ENCODE measurements at places on chromosomes 7 and 10.
A peak's percentile ranks its signal among the peaks of the same experiment; 100 is the strongest.

DNA sequence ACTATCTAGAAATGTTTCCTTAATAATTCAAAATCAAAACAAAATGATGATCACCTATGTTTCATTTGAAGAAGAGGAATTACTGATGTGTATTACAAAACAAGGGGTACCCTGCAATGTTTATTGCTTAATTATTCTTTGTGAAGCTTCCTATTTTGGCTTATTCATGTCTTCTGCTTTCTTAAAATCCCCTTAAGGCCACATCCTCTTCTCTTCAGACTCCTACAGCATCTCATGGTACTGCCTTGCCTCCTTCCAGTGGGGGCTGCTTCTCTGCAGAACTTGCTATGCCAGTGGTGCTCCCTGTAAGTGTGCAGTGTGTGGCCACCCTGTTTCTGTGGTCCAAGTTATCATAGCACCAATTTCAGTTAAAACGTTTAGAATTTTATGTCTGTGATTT lies 35.0 kb downstream of the CCDC146 start:
- peak; percentile 78 for DNase-seq

DNA sequence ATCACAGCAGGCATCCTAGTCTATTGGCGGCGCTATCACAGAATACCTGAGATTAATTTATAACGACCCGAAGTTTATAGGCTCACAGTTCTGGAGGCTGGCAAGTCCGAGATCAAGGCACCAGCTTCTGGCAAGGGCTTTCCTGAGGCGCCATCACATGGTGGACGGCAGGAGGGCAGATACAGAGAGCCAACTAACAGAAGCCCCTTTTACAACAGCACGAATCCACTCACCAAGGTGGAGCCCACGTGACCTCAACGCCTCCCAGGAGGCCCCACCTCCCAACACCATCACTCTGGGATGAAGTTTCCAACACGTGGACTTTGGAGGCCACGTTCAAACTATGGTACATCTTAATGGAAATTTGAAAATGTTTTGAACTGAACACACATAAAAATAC lies 255.3 kb downstream of the ELFN1 start:
- peak; percentile 75 for DNase-seq

GRCh38 chr10:19325581-19325980 lies 277.0 kb downstream of the MALRD1 start:
- no peak for DNase-seq

DNA sequence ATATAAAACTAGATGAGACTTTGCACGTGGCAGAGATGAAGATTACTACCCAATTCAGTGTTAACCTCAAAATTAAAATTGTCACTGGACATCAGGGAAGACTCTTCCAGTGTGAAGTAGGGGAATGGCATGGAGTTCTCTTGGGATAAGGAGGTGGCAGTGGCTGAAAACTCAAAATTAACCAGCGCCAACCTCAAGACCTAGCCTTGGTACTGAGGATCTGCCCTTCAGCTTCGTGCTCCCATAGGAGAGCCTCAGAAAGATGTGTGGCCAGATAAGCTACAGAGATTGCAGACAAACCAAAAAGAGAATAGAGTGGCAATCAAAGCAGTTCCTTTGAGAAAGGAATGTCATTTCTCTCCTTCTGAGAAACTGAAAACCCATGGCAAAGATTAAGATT lies 47.3 kb upstream of the CAPZA2 start:
- no peak for DNase-seq

DNA sequence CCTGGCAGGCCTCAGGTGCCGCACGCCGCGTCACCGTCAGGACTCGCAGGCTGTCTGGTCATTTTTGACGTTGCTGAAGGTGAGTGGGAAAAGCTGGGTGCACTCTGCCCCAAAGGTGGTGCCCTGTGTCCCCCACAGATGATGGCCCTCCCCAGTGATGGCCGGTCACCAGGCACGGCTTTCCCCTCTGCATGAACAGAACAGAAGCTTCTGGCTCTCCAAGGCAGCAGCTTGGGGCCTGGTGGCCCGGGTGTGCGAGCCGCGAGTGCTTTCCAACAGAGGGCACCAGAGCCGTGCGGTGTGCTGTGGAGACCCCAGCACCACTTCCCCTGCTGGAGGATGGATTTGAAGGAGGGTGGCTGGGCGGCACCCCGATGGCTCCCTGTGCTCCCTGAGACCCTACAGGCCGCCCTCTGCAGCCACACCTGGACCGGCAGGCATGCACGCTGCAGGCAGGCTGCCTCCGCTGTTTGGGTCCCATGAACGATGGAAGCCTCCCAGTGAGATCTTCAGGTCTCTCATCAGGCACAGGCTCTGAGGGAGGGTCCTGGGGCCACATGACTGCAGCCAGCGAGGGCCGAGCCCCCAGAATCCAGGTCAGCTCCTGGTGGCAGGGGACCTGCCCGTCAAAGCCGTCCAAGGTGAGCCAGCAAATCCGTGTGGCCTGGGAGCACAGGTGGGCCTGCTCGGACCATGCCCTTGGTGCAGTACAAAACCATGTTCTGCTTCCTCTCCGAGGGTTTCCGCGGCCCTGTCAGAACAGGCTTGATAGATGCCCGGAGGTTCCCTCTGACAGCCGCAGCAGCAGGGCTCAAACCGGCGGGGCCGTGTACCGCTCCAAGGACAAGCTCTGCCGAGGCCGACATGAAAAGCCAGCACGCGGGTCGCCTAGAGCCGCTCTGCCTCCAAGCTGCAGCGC lies 195.4 kb downstream of the EBF3 start:
- DNase-seq: peak; percentile 65

GRCh38 chr7:104225451-104225850 lies 17.6 kb upstream of the ORC5 start:
- no peak for DNase-seq

GRCh38 chr7:122511268-122511667 lies 187.6 kb downstream of the RNF133 start:
- DNase-seq: no peak

DNA sequence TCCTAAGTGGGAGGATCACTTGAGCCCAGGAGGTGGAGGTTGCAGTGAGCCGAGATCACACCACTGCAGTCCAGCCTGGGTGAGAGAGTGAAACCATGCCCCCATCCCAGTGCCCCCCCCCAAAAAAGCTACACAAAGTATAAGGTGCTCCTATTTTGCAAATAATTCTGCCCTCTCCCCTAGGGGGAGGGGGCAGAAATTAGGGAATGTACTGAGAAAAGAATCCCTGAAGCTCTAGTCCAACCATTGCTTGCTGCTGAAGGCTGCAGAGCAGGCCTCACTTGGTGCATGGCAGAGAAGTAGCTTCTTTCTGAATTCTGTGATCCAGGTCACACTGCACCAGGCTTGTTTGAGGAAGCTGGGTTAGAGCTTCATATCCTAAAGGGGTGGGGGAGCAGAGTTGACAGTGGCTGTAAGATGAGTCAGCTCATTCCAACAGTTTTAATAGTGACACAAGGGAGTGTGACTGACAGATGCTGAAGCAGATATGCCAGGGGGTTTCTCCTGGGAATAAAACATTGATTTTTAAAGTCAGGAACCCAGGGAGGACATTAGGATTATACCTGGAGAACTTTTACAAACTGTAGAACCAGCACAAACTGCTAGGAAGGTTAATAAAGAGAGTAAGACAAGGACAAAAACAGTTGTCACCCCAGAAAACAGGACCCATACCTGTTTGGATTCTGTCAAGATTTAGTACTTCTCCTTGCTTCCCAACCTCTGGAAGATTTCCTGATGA lies 32.8 kb upstream of the STRIP2 start:
- peak; percentile 96 for DNase-seq

DNA sequence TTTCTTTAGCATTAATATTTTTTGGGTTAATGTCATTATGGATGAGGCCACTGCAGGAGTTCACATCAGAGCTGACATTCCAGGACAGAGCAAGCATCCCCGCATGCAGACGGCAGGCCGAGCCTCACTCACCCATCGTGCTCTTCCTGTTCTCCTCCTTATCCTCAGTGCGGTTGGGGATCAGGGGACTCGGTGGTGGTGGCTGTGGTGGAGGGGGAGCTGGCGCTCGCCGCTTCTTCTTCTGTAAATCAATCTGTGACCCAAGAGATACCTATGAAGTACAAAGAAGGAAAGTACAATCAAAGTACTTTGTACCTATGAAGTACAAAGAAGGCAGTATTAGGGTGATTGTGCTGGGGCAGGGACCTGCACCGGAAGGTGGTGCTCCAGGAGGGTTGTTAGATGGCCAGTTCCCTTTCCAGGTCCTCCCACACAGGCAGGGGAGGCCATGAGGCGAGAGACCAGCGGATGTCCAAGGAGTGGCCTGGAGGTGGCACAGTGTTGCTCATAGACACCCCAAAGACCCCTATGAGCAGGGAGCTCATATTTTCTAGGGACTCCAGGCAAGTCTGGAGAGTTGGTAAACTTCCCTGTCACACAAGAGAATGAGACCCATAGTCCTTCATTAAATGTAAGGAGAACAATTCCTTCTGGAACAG lies 231.4 kb downstream of the COBL start:
- no peak for DNase-seq

DNA sequence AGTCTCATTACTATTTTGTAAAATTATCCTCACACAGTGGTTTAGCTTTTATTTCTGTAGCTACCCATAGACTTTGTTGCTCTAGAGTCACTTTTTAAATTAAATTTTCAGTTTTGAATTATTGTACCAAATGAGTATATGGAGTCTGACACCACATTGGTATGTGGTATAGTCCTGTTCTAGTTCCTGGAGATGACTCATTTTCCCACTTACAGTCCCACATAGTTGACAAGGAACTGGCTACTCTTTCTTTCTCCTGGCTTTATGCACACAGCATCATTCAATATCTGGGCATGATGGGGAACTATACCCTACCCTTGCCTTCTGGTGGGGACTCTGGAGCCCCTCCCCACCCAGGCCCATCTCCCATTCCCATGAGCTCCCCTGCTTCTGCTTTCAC lies 92.6 kb upstream of the RAB11FIP2 start:
- DNase-seq: no peak

DNA sequence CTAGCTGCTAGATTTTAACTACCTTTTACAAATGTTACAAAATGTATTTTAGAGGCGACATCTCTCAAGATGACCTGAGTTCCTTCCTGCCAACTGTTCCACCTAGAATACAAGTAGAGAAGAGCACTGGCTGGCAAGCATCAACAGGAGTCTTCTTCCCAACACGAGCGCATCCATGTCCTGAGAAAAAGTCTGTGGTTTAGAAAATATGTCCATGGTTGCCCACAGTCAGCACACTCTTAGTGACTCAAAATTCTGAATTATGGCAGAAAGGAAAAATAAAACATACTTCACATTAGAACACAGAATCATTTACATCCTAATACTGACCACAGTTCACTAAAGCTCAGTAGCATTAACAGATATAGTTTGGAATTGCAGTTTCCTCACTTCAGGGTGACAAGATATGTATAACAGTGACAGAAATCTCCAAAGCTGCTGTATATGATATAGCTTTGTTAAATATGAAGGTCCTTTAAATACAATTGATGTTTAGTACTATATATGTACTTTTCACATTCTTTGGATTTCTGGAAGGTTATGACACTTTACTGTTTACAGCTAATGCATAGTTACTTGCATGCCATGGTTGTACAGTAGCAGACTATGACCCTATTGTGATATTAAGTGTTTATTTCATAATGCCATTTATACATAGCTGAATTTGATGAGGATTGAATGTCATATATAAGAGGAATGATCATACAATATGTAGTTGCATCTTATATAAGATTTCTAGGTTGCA lies 327.1 kb downstream of the GFRA1 start:
- DNase-seq: no peak
